ENCODE measurements at places on chromosomes 16 and 17. TPM values are rescaled to one million over a fixed set of nuclear protein-coding genes. Genes with fewer than 3 reads are reported as not detected.

Gene KRT25
- not detected for total RNA-seq

Gene TBC1D3I
- total RNA-seq, result 1.5 TPM

Gene GPR179
- total RNA-seq, result not detected

Gene UBB
- total RNA-seq, result 1,074 TPM

Gene C1QTNF8
- not detected for total RNA-seq

Gene MT1E
- total RNA-seq, result 15.1 TPM

Gene DCXR
- 61.0 TPM for total RNA-seq

Gene TRPV3
- 0.06 TPM for total RNA-seq

Gene DHRS7C
- total RNA-seq, result not detected

Gene PYY
- total RNA-seq, result not detected

Gene SOCS3
- total RNA-seq, result 79.9 TPM

Gene ATP6V0C
- total RNA-seq, result 126 TPM

Gene MPV17L
- 2.6 TPM for total RNA-seq

Gene EFCAB13
- 5.3 TPM for total RNA-seq

Gene SLC22A31
- not detected for total RNA-seq

Gene GABARAPL2
- 57.9 TPM for total RNA-seq

Gene TM4SF5
- total RNA-seq, result not detected

Gene CBFA2T3
- 0.05 TPM for total RNA-seq

Gene C16orf89
- total RNA-seq, result not detected

Gene LRRC37A
- total RNA-seq, result 0.78 TPM

Gene GNAO1
- total RNA-seq, result not detected

Gene KRT12
- not detected for total RNA-seq

Gene C16orf86
- total RNA-seq, result 4.9 TPM

Gene TNP2
- total RNA-seq, result not detected

Gene PLCG2
- 26.4 TPM for total RNA-seq

Gene TIMP2
- 322 TPM for total RNA-seq
